Karpas-422 (cell line): ENCODE measurements at places on chromosomes 16 and 17. TPM values are rescaled to one million over a fixed set of nuclear protein-coding genes. Genes with fewer than 3 reads are reported as not detected.

The KRT34 gene
- total RNA-seq: not detected in 2 replicates

The SLC2A4 gene
- 0.14 TPM in 1 of 2 replicates, not detected in the other for total RNA-seq

The CLDN7 gene
- total RNA-seq: not detected in 2 replicates

The TP53TG3 gene
- total RNA-seq: not detected in 2 replicates

The SLC25A39 gene
- total RNA-seq: 78.7 and 163 TPM in 2 replicates

The QRICH2 gene
- 3.1 and 3.7 TPM in 2 replicates for total RNA-seq

The PLA2G10 gene
- total RNA-seq: not detected in 2 replicates

The GSG1L2 gene
- total RNA-seq: not detected in 2 replicates
